ENCODE measurements at places on chromosomes 7 and 10.

DNA sequence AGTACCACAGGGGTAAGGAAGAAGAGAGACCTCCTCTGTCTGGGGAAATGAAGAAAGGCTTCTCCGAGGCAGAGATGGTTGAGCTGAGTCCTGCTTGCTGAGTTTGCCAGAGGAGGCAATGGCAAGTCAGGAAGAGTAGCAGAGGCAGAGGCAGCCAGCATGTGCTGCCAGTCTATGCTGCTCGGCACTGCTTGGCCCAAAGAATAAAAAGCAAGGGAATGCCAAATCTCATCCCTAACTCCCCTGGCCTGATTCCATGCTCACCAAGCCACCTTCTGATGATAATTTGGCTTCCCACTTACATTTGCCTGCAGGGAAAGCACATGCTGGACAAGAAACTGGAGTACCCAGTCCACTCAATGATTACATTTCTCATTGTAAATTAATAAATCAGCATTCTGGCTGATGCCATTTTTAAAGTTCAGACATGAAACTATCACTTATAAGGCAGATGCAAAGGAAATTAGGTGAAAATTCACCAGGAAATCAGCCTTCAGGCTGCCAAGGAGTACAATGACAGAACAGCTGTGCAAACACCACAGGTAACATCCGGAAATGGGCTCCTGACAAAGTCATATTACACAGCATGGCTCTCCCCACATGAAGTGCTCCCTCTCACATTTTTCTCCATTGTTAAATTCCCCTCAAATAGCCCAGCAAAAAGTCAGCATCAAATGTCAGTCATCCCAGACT, 245.9 kb downstream of the MTERF1 start:
- DNase-seq = no peak

DNA sequence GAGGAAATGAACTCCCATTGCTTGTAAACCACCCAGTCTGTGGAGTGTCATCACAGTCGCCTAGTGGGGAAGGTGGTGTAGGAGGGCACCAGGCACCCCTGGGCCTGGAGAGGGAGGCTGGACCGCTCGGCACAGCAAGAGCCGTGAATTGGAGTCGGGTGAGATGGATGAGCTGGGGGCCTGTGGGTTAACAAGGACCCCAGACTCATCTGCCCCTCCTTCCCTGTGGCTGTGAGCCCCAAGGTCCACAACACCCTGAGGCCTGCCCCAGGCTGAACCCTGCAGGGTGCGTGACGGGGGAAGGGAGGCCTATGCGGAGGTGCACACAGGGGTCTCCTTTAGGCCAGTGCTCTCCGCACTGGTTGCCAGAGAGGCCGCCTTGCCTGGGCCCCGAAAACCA, 581.4 kb upstream of the FOXK1 start:
- no peak for DNase-seq

DNA sequence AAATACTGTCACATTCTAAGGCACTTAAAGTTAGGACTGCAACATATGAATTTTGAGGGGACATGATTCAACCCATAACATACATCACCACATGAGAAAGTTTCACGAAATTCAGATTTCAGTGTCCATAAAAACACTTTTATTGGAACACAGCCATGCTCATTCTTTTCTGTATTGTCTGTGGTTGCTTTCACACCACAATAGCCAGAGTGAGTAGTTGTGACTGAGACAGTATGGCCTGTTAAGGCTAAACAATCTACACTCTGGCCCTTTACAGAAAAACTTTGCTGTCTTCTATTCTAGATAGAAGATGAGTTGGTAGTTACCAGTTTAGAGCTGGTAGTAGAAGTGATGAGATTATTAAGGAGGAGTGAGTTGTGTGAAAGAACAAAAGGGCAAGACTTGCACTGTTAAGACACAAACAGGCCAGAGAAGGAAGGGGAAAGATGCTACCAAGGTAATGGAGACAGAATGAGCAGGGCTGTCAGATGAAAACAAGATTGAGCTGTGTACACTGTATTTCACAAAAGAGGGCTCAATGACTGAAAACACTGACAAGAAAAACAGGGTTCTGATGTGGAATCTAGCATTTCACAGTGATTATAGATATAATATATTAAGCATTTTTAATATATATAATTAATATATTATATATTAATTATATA, 108.6 kb downstream of the PPP1R3A start:
- DNase-seq = no peak

- DNase-seq = no peak
These were observed 80.2 kb downstream of the PRTFDC1 start for GRCh38 chr10:24872049-24872789.

DNA sequence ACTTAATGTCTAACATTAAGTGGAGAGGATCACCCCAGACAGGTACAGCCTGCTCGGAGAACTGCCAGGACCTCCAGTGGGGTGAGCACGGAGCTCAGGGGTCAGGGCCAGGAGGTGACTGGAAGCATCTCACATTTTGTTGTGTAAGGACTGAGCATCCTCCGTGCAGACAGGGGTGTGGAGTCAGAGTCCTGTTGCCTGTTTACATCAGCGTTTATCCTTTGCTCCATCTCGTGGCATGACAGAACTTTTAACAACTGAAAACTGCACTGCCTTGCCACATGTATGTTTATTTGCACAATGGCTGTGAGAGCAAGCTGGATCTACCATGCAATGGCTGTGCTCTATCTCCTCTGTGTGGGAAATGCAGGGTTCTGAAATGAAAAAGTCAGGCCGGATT, 175.4 kb upstream of the AKR1E2 start:
- DNase-seq = no peak

DNA sequence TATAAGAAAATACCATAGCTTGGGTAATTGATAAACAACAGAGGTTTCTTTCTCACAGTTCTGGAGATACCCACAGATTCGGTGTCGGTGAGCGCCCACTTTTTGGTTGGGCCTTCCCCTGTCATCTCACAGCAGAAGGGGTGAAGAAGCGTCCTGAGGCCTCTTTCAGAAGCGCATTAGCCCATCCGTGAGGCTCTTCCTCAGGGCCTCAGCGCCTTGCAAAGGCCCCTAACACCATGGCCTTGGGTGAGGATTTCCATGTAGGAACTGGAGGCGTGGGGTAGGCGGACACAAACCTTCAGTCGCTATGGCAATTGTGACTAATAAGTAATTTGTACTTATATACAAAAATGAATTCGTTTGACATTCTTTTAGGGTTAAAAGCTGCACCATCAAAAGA, 316.0 kb downstream of the PTPRN2 start:
- DNase-seq = no peak

DNA sequence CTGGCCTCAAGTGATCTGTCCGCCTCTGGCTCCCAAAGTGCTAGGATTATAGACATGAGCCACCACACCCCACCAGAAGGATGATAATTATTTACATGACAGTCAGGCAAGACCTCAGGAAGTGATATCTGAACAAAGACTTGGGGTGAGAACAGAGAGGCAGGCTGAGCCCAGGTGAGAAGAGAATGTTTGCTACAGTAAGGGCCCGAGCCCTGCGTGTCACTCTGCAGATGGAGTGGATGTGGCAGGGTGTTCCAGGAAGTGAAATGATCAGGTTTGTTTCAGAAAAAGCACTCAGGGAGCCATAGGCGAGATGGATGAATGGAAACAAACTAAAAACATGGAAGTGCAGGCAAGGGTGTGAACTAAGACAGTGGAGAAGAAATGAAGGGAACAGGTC, 22.2 kb downstream of the SFMBT2 start:
- peak; percentile 9 for DNase-seq

GRCh38 chr10:3693022-3693697, 91.8 kb downstream of the KLF6 start:
- DNase-seq = no peak

DNA sequence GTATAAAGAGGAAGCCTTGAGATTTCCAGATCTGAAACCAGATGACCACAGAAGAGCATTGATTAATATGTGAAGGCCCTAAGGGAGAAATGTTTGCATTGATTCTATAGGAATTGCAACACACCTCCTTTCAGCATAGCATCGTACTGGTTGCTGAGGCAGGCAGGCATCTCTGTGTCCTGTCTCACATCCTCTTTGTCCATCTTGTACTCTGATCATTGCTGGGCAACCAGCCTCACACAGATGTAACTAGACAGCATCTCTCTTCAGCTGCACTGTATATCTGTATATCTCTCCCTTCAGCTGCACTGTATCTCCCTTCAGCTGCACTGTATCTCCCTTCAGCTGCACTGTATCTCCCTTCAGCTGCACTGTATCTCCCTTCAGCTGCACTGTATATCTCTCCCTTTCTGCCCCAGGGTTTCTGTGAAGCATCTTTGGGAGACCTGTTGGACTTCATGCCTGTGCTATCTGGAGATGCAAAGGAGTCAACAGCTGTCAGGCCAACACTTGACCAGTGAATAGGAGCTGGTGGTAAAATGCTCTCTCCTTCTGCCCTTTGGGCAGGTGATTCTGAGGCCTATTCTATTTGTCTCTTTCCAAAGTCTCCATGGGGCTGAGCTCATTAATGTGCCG, 40.3 kb downstream of the TMEM178B start:
- DNase-seq = no peak

GRCh38 chr7:111730057-111730456, 167.8 kb upstream of the IMMP2L start:
- no peak for DNase-seq

DNA sequence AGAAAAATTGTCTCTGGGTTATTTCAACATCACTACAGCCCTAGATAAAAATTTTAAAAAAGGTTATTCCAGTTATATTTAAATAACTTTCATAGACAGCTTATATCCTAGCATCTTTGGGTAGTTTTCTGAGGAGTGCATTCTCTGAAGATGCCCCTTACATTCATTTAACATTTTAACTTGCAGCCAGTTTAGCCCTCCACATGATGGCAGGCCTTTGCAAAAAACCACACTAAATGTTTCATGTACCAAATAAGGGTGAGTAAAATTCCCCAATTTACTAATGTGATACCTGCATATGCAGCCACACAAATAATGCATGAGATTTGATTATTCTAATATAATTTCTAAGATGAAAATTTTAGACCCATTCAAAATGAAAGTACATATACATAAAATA, 108.4 kb upstream of the ZWINT start:
- no peak for DNase-seq

GRCh38 chr7:41729059-41729458, 26.2 kb upstream of the INHBA start:
- no peak for DNase-seq

DNA sequence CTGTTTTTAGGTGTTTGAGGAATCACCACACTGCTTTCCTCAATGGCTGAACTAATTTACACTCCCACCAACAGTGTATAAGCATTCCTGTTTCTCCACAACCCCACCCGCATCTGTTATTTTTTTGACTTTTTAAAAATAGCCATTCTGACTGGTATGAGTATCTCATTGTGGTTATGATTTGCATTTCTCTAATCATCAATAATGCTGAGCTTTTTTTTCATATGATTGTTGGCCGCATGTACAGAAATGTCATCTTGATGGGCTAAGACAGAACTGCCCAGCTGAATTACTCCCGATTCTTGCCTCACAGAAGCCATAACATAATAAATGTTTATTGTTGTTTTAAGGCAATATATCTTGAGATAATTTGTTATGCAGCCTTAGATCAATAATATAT, 93.1 kb upstream of the DKK1 start:
- DNase-seq = no peak

- DNase-seq = no peak
These were observed 179.6 kb upstream of the TCERG1L start for GRCh38 chr10:131490991-131491594.

DNA sequence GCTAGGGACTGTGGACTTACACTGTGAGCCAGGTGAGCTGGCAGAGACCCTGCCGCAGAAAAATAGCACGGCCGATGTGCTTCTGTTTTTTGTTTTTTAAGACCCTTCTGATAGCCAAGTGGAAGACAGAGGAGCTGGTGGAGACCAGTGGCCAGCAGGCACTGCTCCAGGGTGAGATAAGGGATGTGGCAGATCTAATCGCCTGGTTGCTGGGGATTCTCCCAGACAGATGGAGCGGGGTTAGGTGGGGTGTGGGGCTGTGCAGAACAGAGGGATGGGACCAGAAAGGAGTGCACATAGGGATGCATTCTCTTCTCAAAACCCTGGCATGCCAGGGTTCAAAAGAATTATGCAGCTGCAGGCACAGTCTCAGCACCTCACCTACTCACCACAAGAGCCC, 82.2 kb downstream of the VOPP1 start:
- DNase-seq = no peak

DNA sequence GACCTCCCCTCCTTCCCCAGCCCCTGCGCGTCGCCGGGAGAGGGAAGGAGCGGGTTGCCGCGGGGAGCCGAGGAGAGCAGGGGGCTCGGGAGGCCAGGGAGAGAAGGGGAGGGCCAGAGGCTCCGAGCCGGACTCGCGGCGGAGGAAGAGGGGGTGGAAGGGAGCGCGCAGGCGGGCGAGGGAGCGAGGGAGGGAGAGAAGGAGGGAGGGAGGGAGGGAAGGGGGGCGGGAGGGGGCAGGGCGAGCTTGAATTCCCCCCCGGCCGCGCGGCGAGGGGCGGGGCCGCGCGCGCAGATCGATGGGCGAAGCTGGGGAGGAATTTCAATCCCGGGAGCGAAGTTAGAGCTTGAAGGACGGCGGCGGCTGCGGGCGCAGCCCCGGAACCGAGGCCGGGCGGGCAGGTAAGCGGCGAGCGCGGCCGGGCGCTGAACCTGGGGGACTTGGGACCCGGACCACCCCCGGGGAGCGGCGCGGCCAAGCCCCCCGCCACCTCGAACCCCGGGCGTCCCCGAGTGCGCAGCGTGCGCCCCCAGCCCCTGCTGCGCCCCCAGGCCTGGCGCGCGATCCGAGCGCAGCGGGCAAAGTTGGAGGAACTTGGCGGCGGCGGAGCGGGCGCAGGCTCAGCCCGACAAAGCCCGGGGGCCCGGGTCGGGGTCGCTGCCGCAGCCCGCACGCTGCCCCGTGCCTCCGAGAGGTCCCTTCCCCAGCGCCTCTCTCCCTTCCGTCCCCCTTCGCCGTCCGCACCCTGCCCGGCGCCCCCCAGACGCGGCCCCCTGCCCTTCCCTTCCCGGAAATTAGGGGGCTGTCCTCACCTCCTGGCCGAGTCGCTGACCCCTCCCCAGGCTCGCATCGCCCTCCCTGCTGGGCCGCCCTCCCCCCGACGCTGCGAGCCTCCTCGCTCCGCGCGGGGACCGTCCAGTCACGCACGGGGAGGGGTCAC, at the start of gene ELFN1:
ELFN1 (plus strand) TSS at position 324 of the 940 bp plus-strand sequence. CDS start 74,320 bp downstream, outside the sequence.
- DNase-seq = no peak

GRCh38 chr10:80581469-80581835, 43.8 kb downstream of the SH2D4B start:
- DNase-seq = no peak

DNA sequence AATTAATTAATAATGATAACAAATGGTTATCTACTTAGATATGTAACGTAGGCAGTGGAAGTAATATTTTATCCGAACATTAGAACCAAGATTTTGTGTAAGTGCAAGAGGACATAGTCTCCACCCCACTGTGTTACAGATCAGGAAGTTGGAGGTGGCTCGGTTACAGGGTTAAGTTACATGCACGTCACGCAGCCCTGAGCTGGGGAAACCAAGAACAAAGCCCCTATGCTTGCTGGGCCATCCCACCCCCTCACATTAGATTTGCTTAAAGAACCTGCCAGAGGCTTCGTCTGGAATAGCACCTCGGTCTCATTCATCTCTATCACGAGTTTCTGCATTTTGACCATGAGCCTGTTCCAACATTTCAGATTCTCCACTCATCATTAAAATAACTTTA, 214.1 kb downstream of the ADARB2 start:
- DNase-seq = no peak

Measured in activated T-helper 1 cell treated with Interleukin-2 at 50 U/mL for 16 hours (primary cell).